ENCODE measurements at places on chromosomes 11 and 22. TPM values are rescaled to one million over a fixed set of nuclear protein-coding genes. Genes with fewer than 3 reads are reported as not detected.

- no peak for DNase-seq
Measured at GRCh38 chr11:69841859-69842698, 22.9 kb upstream of the FGF3 start.

DNA sequence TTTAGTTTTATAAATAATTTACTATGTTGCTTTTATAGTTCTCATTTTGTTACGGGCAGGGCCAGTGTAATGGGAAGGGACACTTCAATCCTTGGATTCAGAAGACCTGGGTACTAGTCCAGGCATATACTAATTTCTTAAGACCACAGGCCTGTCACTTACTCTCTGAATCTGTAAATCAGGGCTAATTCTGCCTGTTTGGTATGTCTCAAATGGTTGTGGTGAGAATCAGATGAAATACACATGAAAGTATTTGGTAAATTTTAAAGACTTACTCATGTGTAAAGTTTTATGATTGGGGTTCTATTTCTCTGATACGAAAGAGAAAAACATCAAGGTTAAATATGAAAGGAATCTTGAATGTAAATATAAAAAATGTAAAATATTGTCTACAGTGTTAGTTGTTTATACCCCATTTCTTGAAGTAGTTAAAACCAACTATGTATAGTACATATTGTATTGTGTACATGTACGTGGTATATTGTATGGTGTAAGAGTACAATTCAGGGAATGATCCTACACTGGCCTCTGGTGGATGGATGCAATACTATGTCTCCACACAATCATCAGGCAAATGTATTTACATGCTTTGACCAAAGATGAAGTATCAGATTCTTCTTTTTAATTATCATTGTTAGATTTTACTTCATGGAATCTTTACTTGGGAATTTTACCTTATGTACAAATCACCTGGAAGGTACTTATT, 24.5 kb upstream of the RAG2 start:
- no peak for DNase-seq

GRCh38 chr22:45529971-45530575, 27.4 kb downstream of the FBLN1 start:
- no peak for DNase-seq

GRCh38 chr11:101848262-101848661, 66.5 kb upstream of the CEP126 start:
- DNase-seq = no peak

Gene ACTN3
- 0.56 TPM for polyA plus RNA-seq

DNA sequence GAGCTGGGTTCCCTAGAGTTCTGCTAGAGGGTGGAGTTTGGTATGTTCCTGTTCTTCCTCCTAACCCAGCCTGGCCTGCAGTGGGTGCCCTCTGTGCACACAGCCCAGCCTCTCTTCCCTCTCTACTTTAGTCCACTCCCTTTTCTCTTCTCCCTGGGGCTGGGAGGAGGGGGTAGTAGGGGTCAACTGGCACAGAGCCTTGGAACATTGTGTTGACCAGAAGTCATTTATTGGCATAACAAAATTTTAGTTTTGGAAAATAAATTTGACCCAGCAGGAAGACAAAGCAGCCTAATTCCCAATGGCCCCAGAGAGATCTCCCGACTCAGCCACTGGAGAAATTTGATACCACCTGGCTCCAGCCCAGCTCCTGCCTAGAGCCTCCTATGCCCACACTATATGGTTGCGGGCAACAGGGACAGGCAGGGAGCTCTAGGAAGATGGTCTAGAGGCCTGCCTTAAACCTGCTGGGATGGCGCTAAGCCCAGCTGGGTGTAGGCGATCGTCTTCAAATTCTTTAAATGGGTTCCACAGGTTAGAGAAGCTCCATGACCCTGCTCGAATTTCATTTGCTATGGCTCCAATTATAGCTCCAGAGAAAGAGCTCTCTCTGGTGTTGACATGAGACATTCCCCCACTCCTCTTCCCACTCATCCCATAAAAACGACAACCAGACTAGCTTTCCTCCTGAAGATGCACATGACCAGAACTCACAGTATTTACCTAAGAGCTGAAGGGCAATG, 9.9 kb downstream of the PCSK7 start:
- no peak for DNase-seq

DNA sequence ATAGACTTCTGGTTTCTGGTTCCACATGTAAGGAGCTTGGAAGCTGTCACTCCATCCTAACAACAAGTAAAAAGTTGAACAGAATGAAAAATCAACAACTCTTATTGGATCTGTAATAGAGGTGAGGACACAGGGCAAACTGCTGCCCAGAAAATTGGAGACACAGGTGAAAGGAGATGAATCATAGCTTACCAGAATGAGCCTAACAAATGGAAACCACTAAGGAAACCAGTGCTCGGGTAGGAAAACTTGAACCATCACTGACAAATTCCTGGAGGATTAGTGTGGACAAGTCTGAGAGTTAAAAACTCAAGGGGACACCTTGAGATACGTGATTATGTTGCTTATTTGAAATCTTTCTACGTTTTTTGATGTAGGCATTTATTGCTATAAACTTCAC, 52.1 kb downstream of the GDPD4 start:
- DNase-seq = no peak

GRCh38 chr11:117426297-117426685, 98.6 kb downstream of the CEP164 start:
- peak; percentile 40 for DNase-seq

DNA sequence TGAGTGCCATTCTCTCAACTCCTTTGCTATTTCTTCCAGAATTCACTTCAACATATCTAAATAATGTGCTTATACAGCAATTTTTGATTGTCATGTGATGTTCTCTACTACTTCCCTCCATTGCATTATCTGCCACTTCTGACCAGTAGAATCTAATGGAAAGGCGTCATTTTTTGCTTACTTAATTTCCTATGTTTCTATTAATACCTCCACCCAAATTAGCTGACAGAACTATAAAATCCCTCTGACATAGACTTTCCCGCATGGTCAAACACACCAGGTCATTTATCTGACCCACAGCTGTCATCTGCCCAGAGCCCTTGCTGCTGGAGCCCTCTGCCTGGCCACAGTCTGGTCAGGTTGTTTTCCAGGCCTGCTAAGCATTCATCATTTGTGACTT, 258.6 kb upstream of the NARS2 start:
- DNase-seq = no peak

DNA sequence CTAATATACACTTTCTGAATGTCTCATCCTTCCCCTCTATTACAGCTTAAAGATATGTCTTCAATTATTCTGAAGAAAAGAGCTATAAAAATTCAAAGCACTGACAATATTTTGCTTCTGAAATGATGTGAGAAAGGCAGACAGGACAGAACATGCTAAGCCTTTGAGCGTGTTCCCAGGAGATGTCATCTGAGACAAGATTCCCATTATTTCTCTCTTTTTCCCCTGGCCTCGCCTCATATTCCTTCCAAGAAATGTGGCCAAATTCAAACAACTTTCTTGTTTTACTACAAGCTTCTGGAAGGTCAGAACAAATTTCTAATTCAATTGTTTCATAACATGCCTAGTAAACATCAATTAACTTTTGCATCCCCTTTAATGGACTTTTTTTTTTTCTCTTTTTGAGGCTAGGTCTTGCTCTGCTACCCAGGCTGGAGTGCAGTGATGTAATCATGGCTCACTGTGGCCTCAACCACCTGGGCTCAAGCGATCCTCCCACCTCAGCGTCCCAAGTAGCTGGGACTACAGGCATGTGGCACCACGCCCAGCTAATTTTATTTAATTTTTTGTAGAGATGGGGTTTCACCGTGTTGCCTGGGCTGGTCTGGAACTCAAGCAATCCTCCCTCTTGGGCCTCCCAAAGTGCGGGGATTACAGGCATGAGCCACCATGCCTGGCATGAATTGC, 37.1 kb upstream of the NFRKB start:
- no peak for DNase-seq

GRCh38 chr11:28245131-28245530, 136.9 kb downstream of the METTL15 start:
- no peak for DNase-seq

- DNase-seq = no peak
Measured at GRCh38 chr11:16936643-16937042, 77.6 kb downstream of the PLEKHA7 start.

- no peak for DNase-seq
Measured at GRCh38 chr11:15867871-15868270, 488.5 kb downstream of the SOX6 start.

- no peak for DNase-seq
Measured at GRCh38 chr11:69178819-69179482, 23.2 kb downstream of the SMIM38 start.

- DNase-seq = no peak
Measured at GRCh38 chr22:45183974-45184373, 20.2 kb downstream of the NUP50 start.

GRCh38 chr22:33897448-33897835, 22.8 kb downstream of the LARGE1 start:
- no peak for DNase-seq

GRCh38 chr11:31957674-31958073, 133.2 kb upstream of the RCN1 start:
- DNase-seq = no peak

Gene RTN4R
- 7.1 TPM for polyA plus RNA-seq

Gene DRICH1
- 3.3 TPM for polyA plus RNA-seq

DNA sequence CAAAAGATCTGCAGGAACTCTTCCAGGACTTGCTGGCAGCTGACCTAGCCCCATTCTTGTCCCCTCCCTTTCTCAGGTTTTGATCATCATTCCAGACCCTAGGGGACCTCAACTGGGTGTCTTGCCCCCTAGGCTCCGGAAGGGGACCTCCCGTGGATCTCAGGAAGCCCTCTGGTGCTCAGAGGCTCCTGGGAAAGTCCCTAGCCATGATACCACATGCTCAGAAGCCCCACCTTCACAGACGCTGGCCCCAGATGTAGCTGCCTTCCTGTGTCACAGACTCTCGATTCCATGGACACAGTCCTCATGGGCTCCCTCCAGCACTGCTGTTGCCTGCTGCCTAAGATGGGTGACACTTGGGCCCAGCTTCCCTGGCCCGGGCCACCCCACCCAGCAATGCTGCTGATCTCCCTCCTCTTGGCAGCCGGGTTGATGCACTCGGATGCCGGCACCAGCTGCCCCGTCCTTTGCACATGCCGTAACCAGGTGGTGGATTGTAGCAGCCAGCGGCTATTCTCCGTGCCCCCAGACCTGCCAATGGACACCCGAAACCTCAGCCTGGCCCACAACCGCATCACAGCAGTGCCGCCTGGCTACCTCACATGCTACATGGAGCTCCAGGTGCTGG, at the start of gene LRRC55:
TSS of gene LRRC55 (plus strand) at position 276 of the 628 bp plus-strand sequence. CDS start at position 346, 70 bp downstream.
- DNase-seq = no peak

Gene CRYAB
- 52.8 TPM for polyA plus RNA-seq

DNA sequence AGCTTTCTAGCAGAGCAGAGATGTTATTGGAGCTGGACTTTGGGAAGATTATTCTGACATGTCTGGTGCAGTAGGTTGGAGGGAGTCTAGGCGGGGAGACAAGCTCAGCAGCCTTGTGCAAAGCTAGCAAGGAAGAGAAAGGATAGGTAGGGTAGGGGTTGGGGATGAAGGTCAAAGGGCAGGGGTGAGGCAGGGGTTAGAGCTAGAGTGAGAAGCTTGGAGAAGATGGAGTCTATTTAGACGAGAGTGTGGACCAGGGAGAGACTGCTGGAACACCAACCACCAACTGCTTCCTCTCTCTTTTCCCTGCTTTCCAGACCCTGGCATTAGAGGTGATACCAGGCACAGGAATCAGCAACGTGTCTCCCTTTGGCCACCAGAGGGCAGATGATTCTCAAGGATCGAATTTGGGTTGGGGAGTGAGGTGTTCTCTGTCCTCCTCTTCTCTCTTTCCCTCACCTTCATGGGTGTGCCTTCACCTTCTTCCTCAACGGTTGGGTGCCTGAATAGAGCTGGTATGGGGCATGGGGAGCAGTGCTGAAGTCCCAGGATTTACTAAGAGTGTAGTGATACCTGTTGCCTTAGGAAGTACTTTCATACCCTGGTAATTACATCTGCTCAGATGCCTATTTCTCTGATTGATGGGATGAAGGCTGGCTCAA, 1.8 kb upstream of the MARK2 start:
- peak; percentile 74 for DNase-seq

Gene C11orf21
- polyA plus RNA-seq = 0.67 TPM

DNA sequence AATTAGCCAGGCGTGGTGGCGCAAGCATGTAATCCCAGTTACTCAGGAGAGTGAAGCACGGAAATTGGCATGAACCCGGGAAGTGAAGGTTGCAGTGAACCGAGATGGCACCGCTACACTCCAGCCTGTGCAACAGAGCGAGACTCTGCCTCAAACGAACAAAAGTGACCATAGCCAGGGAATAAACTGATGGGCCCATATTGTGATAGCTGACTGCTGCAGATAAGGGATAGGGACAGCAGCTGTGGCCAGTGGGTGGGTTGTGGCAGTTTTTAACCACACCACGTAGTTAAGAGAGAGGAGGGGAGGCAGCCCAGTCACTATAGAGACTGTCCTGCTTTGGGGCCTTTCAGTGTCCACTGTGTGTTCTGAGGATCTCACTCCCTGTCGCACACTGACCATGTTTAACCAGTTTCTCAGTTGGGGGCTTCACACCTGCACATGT, 58.9 kb downstream of the PISD start:
- DNase-seq = no peak

Gene RAG2
- 0.48 TPM for polyA plus RNA-seq
